ENCODE measurements at places on chromosomes 6 and 20. TPM values are rescaled to one million over a fixed set of nuclear protein-coding genes. Genes with fewer than 3 reads are reported as not detected.
A peak's percentile ranks its signal among the peaks of the same experiment; 100 is the strongest.

DNA sequence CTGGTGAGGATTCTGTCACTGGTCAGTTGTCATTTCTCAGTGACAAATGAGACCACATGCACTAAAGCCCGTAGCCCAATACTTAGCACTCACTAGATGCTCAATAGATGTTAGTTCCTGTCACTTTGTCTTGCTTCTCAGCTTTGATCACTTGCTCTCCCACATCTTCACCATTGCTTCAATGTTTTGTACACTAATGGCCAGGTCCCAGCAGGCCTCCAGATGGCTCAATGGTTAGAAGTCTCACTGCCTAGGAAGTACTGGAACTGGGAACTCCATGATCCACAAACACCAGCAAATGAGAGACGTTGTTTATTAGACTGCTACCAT is 502.8 kb upstream of the JARID2 start:
- no peak for DNase-seq

DNA sequence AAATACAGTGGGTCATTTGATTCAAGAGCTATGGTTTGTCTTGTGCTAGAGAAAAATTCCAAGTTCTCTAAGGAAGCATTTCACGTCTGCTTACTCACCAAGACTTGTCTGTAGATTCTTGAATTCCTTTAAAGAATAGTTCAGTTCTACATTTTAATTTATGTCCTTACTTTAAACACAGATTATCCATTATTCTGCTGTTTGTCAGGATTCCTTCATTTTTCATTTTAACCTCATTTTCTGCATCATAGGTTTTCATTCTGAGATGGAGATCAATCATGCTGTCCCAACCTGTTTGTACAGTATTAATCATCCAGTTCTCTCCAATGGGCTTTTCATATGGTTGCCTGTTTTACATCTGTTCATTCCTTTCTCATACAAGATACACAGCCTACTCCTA is 24.5 kb upstream of the POPDC3 start:
- DNase-seq, result no peak

DNA sequence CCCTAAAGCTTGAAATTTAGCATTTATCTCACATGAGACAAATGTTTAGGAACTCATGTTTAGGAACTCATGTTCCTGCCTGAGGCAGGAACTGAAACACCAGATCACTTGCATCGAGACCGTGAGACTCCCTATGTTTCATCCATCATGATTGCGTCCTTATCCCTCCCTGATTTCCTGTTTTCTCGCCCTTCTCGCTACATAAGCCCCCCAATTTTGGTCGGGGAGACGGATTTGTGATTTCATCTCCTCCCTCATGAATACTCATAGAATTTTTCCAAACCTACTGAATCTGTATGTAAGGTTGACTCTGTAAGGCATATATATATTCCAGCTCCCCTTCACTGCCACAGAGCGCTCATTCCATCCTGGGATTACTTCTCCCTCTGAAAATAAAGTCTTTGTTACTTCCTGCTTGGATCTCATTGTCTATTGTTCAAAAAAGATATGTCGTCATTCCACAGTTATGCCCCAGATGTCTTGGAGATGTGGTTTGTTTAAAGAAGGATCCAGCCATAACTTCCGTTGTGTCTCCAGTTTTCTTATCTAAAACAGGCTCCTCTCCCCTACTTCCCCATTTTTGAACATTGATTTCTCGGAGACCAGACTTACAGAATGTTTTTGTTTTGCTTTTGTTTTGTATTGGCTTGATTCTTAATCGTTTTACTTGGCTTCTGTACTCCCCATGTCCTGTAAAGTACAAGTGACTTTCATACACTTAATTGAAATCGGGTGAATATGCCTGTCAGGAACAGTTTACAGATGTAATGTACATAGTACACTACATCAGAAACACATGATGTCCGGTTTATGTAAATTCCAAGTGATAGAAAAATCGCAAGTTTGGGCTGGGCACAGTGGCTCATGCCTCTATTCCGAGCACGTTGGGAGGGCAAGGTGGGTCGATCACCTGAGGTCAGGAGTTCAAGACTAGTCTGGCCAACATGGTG is 118.7 kb downstream of the HFE start:
- DNase-seq, result peak; percentile 82

DNA sequence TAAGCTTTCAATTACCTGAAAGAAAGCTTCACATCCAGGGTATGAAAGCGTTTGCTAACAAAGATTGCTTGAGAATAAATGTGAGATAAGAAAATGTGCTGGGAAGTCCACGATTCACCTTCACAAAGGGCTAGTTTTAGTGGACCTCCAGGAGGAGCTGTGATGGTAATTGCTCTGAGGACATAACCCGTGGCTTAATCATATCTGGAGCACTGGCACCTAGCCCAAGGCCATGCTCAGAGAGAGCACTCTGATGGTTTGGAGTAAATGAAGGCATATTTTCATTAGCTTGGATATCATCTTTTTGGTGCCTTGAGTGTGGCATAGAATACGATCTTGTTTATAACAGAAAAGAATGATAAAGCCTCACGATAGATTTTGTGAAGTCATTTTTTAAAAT is 46.9 kb upstream of the BACH2 start:
- DNase-seq, result peak; percentile 30

- DNase-seq, result no peak
These were observed 337.9 kb downstream of the QKI start for GRCh38 chr6:163752446-163752845.

DNA sequence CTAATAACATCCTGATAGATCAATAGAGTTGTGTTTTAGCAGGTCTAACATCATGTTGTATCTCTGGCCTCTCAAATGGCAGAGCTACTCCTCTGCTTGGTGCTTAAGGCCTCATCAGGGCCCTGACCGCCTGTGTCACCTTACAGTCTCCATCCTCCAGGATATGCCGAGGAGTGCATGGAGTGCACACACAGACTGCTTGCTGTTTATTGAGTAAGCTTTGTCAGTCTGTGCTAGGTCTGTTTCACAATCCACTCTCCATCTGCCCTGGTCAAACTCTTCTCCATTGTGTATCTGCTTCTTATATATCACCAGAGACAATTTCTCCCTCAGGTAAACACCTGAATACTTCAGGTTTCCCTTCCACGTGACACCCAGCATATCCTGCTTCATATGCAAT is 136.1 kb downstream of the SLC24A3 start:
- no peak for DNase-seq

GRCh38 chr6:51568771-51569170 is 518.6 kb downstream of the PKHD1 start:
- DNase-seq, result no peak

DNA sequence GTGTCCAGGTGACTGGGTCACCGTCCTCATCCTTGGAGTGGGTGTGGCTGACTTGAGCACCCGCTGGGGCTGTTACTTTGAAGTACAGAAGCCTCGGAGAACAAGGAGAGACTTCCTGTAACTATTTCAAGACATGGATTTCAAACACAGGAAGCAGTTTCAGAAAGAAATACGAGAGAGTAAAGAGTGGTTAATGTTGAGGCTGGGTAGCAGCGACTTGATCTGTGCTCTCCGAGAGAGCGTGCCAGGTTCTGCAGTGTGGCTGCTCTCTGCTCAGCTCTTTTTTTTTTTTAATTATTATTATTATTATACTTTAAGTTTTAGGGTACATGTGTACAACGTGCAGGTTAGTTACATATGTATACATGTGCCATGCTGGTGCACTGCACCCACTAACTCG is 17.5 kb upstream of the EFCAB8 start:
- DNase-seq, result no peak

DNA sequence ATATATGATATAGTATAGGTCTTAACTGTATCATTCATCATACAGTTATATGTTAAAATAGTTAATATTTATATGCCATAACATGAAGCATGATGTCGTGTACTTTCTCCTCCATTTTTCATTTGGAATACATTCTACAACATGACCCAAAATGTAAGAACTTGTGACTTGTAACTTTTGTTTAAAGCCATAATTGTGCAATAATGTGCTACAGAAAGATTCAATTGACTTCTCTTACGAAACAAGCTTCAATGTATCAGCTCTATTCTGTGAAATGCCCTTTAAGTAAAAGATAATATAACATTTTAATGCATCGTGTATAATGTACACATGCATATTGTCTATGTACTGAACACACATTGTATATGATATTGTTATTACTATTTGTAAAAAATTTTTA is 76.7 kb upstream of the FABP7 start:
- no peak for DNase-seq

- no peak for DNase-seq
These were observed 289.1 kb upstream of the SUPT3H start for GRCh38 chr6:45666846-45667245.

GRCh38 chr6:15020119-15020770 is 225.6 kb upstream of the JARID2 start:
- no peak for DNase-seq

DNA sequence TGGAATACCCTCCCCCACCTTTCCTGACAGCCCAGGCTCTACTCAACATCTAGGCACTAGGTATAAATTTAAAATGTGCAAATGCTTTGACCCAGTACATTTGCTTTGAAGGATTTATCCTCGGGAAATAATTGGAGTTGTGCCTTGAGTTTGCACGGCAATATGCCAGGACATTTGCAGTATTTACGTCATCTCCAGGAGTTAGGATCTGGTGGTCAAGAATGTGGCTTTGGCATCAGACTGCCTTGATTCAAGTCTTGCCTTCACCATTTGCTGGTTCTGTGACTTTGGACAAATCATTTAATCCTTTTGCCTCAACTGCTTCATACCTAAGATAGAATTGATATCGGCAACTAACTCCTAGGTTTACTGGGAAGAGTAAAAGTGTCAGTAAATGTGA is 169.6 kb downstream of the PLCB1 start:
- DNase-seq, result no peak

GRCh38 chr20:16662467-16662866 is 67.4 kb upstream of the SNRPB2 start:
- no peak for DNase-seq

GRCh38 chr20:56202493-56203077 is 45.9 kb upstream of the MC3R start:
- DNase-seq, result peak; percentile 4

- DNase-seq, result no peak
These were observed 2.0 kb downstream of the GLP1R start for GRCh38 chr6:39050453-39051112.

GRCh38 chr6:20866036-20866435 is 331.8 kb downstream of the CDKAL1 start:
- no peak for DNase-seq

GRCh38 chr6:142944124-142945048 is 590 bp downstream of the HIVEP2 start:
- DNase-seq, result peak; percentile 87

DNAH8 gene
- not detected for total RNA-seq

TNNC2 gene
- total RNA-seq, result not detected

KCNB1 gene
- total RNA-seq, result 1.2 TPM

LST1 gene
- not detected for total RNA-seq

PHACTR3 gene
- total RNA-seq, result not detected

PKHD1 gene
- not detected for total RNA-seq

TRIM10 gene
- not detected for total RNA-seq

EBF4 gene
- not detected for total RNA-seq

ZNF341 gene
- total RNA-seq, result 4.0 TPM

NKX2-4 gene
- not detected for total RNA-seq

C6orf58 gene
- total RNA-seq, result not detected

RBM38 gene
- 4.6 TPM for total RNA-seq

All from HFFc6 (cell line).